Regular cardiac myocyte (primary cell): ENCODE measurements at places on chromosomes 11 and 22. TPM values are rescaled to one million over a fixed set of nuclear protein-coding genes. Genes with fewer than 3 reads are reported as not detected.

The WNT11 gene
- total RNA-seq: 0.19 and 0.85 TPM in 2 replicates

The BIK gene
- under 0.01 TPM in 1 of 2 replicates, not detected in the other for total RNA-seq

The RFPL2 gene
- total RNA-seq: not detected in 2 replicates

The PARVG gene
- total RNA-seq: under 0.01 TPM in 2 replicates

The CD248 gene
- total RNA-seq: 28.5 and 40.3 TPM in 2 replicates

The FZD4 gene
- total RNA-seq: 49.6 and 52.0 TPM in 2 replicates

The TMPRSS13 gene
- not detected in 2 replicates for total RNA-seq

The DGCR8 gene
- total RNA-seq: 14.9 and 33.7 TPM in 2 replicates

The PHF21B gene
- not detected in 2 replicates for total RNA-seq

The CLDN5 gene
- 2.5 and 2.8 TPM in 2 replicates for total RNA-seq

The REXO2 gene
- 271 and 318 TPM in 2 replicates for total RNA-seq

The MMP11 gene
- 3.5 and 8.7 TPM in 2 replicates for total RNA-seq

The FLRT1 gene
- not detected in 2 replicates for total RNA-seq

The RABL2B gene
- total RNA-seq: 5.4 and 6.7 TPM in 2 replicates

The RIMBP3B gene
- total RNA-seq: under 0.01 TPM in 2 replicates

The APOBEC3F gene
- 5.4 and 6.8 TPM in 2 replicates for total RNA-seq

The NPAS4 gene
- not detected in 2 replicates for total RNA-seq

The SAA4 gene
- total RNA-seq: not detected in 2 replicates

The PRSS23 gene
- total RNA-seq: 342 and 575 TPM in 2 replicates

The ESAM gene
- total RNA-seq: 2.5 and 7.1 TPM in 2 replicates

The LMNTD2 gene
- under 0.01 and 0.85 TPM in 2 replicates for total RNA-seq

The SCUBE2 gene
- total RNA-seq: 1.2 and 1.7 TPM in 2 replicates

The LBHD1 gene
- total RNA-seq: 2.5 and 3.7 TPM in 2 replicates

The CCDC34 gene
- total RNA-seq: 4.8 and 10.5 TPM in 2 replicates

The KCNK4 gene
- total RNA-seq: not detected in 2 replicates

The PYGM gene
- total RNA-seq: 1.7 and 6.8 TPM in 2 replicates

The CBL gene
- 5.6 and 7.1 TPM in 2 replicates for total RNA-seq

The CASP5 gene
- not detected in 2 replicates for total RNA-seq

The MS4A10 gene
- total RNA-seq: not detected in 2 replicates

The RRP8 gene
- total RNA-seq: 8.7 and 15.0 TPM in 2 replicates

The ART5 gene
- 0.28 TPM in 1 of 2 replicates, not detected in the other for total RNA-seq

The KRTAP5-11 gene
- total RNA-seq: not detected in 2 replicates

The MS4A6E gene
- total RNA-seq: not detected in 2 replicates

The HEPACAM gene
- total RNA-seq: not detected in 2 replicates

The IFITM5 gene
- not detected in 2 replicates for total RNA-seq

The CCDC90B gene
- 65.1 and 78.4 TPM in 2 replicates for total RNA-seq

The FAM118B gene
- total RNA-seq: 19.2 and 19.7 TPM in 2 replicates

The RCOR2 gene
- 1.3 and 1.7 TPM in 2 replicates for total RNA-seq

The A4GALT gene
- total RNA-seq: 19.2 and 20.9 TPM in 2 replicates

The OVOL1 gene
- total RNA-seq: under 0.01 TPM in 1 of 2 replicates, not detected in the other

The SYT9 gene
- total RNA-seq: under 0.01 TPM in 1 of 2 replicates, not detected in the other

The KRTAP5-7 gene
- not detected in 2 replicates for total RNA-seq

The C11orf86 gene
- not detected in 2 replicates for total RNA-seq

The MS4A7 gene
- not detected in 2 replicates for total RNA-seq

The SPI1 gene
- total RNA-seq: not detected in 2 replicates

The MOV10L1 gene
- total RNA-seq: 1.5 and 5.1 TPM in 2 replicates

The DRAP1 gene
- 130 and 436 TPM in 2 replicates for total RNA-seq

The HMGXB4 gene
- total RNA-seq: 15.5 and 26.6 TPM in 2 replicates

The ZP1 gene
- 2.1 and 4.2 TPM in 2 replicates for total RNA-seq

The PAMR1 gene
- 185 and 938 TPM in 2 replicates for total RNA-seq

The CENPM gene
- total RNA-seq: 3.4 and 30.1 TPM in 2 replicates

The BTBD18 gene
- total RNA-seq: not detected in 2 replicates

The SMIM38 gene
- total RNA-seq: under 0.01 and 0.85 TPM in 2 replicates

The NOX4 gene
- 3.6 and 3.9 TPM in 2 replicates for total RNA-seq

The MAPK8IP1 gene
- 4.2 TPM in 2 replicates for total RNA-seq

The SCN2B gene
- not detected in 2 replicates for total RNA-seq

The MS4A1 gene
- total RNA-seq: not detected in 2 replicates
